ENCODE measurements at places on chromosomes 2 and 18. TPM values are rescaled to one million over a fixed set of nuclear protein-coding genes. Genes with fewer than 3 reads are reported as not detected.

GRCh38 chr2:108219688-108220087, 20.1 kb upstream of the SULT1C3 start:
- DNase-seq = no peak

IL36A gene
- total RNA-seq = not detected

TRABD2A gene
- 0.34 TPM for total RNA-seq

GRCh38 chr2:151849413-151850010, 21.3 kb upstream of the ARL5A start:
- DNase-seq = no peak

- DNase-seq = no peak
Observed at GRCh38 chr18:22214731-22215528, 45.5 kb downstream of the GATA6 start.

POLR1A gene
- total RNA-seq = 27.0 TPM

RIT2 gene
- not detected for total RNA-seq

CNNM3 gene
- 10.4 TPM for total RNA-seq

GRCh38 chr2:240820607-240821428, 799 bp upstream of the KIF1A start:
- no peak for DNase-seq

- no peak for DNase-seq
Observed at GRCh38 chr2:152415231-152415642, 80.3 kb downstream of the FMNL2 start.

- DNase-seq = no peak
Observed at GRCh38 chr2:10964052-10964790, 52.5 kb downstream of the KCNF1 start.

CNRIP1 gene
- total RNA-seq = 4.6 TPM

DNA sequence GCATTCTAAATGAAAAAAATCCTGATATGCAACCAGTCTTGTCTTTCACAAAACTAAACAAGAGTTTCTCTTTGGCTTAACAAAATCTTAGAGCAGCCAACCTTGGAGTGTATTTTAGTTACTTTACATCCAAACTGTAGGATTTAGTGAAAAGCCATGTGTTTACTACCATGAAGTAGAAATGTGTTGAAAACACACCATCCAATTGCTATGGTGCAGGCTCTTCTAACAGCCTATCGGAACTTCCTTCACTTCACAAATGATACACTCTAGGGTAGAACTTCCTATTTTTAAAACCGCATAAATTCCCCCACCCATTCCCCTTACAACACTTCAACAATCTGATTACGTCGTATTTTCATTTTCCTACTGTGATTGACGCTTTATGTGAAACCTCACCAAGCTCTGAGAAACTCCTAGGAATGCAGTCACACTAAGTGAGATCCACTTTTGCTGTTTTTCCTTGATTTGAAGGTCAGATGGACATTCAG, 74.4 kb upstream of the MAP4K4 start:
- no peak for DNase-seq

DNA sequence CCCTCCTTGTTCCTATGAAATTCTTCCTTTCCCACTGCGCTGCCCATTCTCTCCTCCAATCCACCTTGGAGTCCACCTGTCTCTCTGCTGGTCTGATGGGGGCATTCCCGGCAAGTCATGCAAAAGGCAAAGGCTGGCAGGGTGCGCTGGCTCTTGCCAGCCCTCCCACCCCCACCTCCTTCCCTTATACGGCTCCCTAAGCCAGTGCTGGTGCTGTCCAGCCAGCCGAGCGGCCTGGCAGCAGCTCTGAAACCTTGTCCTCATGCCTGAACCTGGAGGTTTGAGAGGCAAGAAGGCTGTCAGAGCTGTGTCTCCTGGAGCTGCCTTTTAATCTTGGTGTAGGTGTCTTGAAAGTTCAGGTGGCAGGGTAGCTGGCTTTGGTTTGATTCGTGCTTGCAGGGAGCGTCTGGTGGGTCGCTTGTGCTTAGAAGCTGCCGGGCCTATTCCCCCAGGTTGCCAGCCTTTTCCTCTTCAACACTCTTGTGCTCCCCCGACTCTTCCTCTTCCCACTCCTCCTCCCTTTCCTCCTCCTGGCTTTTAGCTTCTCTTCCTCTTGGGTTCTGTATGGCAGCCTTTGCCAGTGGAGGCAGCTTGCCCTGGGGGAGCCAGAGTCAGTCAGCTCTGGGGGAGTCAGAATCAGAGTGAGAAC, 748 bp downstream of the LIPG start:
- DNase-seq = no peak

TMEM18 gene
- total RNA-seq = 22.6 TPM

DNA sequence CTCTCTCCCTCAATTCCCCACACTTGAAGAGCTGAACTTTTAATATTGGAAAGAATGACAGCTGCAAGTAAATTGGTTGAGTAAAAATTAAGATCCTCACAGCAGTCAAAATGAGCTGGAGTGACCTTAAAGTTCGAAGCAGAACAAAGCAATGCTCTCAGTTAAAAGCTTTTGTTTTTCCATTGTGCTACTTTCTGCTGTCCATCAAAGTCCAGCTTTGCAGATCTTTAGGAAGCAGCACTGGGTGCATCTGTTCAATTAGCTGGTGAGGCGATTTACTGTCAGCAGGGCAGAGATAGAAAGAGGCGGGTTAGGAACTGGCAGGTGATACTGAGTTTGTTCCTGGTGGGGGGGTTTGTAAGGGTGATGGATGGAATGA, 834.8 kb downstream of the CPS1 start:
- no peak for DNase-seq

SP9 gene
- total RNA-seq = 0.58 TPM

DNA sequence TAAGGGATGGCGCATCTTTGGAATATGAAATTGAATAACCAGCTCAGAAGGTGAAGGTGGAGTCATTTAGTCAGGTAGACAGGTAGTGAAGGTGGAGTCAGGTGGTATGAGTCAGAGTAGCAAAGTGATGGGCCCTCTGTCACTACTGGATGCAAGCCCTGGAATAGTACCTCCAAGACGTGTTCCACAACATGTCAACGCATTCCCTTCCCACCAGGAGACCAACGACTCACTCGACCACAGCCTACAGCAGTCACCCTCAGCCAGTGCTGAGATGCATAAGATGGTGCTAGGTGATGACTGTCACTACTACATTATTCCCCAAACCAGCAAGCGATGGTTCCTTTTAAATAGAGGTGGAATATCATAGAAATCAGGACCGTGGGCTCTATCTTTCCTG, 6.8 kb downstream of the CPLX4 start:
- no peak for DNase-seq
